COLO829 (cell line): ENCODE measurements at places on chromosomes 1 and 21.

GRCh38 chr1:20125100-20125499, 5.8 kb upstream of the PLA2G2D start:
- DNase-seq, result no peak

- DNase-seq, result no peak
Measured at GRCh38 chr21:28177124-28177523, 815.6 kb downstream of the LTN1 start.

- no peak for DNase-seq
Measured at GRCh38 chr1:172393354-172393753, 27.1 kb upstream of the C1orf105 start.

- DNase-seq, result peak; percentile 53
Measured at GRCh38 chr1:94863919-94864318, 43.8 kb downstream of the SLC44A3 start.

- no peak for DNase-seq
Measured at GRCh38 chr1:168291222-168291837, 10.7 kb downstream of the TBX19 start.
